ENCODE measurements at places on chromosomes 7 and 10.

- DNase-seq, result no peak
Observed at GRCh38 chr10:110634527-110635209, 9.5 kb upstream of the RBM20 start.

DNA sequence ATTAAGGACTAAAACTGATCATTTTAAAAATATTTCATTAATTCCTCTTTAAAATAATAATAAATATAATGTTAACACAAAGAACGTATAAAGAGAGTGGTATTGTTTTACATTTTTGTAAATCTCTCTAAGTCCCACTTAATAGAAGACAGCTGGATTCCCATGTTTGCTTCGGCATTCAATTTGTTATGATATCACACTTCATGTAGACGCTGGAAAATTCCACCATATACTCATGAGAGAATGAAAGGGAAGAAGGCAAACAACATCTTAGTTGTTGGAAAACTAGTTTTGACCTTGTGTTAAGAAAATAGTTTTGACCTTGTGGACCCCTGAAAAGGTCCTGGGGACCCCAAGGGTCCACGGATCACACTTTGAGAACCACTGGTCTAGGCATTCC, 85.3 kb upstream of the MGMT start:
- no peak for DNase-seq

DNA sequence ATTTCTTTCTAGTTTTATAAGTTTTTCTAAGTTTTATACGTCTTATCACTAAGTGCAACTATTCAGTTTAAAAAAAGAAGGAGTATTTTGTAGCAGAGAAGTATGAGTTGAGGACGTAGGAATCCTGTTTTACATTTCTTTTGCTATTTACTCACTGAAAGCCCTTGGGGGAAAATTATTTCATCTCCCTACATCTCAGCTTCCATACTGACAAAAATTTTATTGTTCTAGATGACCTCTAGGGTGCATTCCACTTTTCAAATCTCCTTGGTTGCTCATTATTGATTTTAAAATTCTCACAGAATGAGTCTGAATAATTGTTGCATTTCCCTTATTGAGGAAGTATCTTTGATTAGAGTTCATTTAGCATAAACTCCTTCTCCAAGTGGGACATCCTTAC, 14.9 kb upstream of the PDK4 start:
- DNase-seq, result no peak

GRCh38 chr10:31855033-31855432, 73.6 kb downstream of the ARHGAP12 start:
- no peak for DNase-seq

DNA sequence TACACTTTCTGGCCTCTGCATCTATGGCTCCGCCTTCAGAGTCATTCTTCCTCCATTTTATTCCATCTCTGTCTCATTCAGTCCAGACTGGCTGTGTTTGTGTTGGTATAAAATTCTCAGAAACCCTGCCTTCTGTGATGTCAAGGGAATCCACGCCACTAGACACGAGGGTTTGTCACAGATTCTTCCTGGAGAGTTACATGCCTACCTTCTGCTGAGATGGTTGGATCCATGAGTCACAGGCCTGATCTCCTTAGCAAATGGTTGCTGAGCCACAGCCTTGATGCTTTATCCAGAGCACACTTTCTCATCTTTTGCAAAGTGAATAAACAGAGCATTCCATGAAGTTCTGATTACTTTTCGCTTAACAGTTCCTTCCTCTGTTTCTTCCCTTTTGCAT, 35.9 kb upstream of the TSPAN33 start:
- no peak for DNase-seq

GRCh38 chr10:43411536-43411935, 2.5 kb upstream of the HNRNPF start:
- DNase-seq, result no peak

DNA sequence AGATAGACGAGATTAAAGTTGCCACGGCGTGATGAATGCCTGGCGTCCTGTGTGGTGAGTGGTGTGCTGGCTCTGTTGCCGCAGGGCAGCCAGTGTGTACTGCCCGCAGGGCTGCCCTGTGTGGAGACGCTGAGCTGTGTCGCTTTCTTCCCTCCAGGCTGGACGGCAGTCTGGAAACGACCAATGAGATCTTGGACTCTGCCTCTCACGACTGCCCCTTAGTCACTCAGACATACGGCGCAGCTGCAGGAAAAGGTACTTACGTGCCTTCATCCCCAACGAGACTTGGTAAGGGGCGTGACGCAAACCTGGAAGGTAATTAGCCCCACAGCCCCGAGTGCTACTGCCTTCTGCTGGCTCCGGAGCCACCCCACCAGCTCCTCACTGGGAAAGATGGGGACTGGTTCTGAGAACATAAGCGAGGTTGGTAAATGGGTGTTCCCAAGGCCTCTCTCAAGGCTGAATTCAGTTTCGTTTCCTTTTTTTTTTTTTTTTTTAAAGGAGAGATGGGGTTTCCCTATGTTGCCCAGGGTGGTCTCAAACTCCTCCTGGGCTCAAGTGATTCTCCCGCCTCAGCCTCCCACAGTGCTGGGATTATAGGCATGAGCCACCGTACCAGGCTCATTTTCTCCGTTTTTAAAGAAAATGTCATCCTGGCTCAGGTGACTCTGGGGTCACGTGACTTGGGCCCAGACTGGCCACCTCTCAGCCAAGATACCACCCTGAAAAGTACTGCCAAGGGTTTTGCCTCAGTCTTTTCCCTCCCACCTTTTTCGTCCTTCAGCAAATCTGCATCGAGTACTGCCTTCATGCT, 39.6 kb downstream of the WIPI2 start:
- no peak for DNase-seq

GRCh38 chr10:89207801-89208551, 859 bp upstream of the CH25H start:
- peak; percentile 50 for DNase-seq

DNA sequence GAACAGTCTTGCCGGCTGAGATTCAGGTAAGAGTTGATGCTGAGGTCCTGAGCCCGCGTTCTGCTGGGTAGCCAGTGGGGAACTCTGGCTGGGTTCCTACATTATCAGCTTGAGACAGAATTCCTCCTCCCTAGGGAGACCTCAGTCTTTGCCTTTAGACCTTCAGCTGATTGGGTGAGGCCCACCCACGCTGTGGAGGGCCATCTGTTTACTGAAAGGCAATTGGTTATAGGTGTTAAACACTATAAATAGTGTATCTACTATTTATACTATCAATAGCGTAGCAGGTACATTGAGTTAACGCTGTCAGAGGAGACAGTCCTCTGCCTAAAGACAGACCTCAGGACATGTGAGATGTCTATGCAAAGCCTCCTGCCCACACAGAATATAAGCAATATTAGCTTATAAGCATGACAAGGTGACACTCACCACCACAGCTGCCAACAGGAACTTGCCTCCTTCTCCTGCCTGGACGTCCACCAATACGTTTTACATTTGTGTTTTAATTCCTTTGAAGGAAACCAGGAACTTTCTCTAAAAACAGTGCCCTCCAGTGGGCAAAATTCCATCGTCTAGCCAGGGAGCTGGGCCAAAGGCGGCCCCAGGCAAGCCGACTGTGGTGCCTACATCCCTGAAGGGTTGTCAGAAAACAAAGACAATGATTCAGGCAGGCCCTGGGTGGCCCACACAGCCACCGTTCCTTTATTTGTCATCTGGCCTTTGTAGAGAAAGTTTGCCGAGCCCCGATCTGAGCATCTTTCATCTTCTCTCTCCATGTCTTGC, 58.8 kb downstream of the INSIG1 start:
- no peak for DNase-seq

GRCh38 chr10:107103174-107104025, 61.1 kb downstream of the SORCS1 start:
- no peak for DNase-seq

GRCh38 chr10:52551046-52551445, 221.5 kb downstream of the MBL2 start:
- DNase-seq, result no peak

DNA sequence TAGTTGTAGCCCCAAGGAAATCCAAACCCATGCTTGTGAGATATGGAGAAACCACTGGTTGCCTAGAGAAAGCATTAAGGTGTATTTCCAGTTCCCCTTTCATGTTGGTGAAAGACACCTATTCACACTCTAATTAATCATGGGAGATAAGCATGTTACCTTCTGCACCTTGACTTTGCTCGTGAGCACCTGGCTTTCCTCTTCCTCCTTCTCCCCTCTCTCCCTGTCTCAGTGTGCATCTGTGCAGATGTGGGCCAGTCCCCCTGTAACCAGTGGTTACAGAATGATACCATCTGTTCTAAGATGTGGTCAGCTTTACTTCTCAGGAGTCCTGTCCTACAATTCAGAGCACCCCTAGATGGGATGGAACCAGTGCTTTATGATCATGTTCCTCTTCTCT, 160.6 kb downstream of the LCOR start:
- no peak for DNase-seq

DNA sequence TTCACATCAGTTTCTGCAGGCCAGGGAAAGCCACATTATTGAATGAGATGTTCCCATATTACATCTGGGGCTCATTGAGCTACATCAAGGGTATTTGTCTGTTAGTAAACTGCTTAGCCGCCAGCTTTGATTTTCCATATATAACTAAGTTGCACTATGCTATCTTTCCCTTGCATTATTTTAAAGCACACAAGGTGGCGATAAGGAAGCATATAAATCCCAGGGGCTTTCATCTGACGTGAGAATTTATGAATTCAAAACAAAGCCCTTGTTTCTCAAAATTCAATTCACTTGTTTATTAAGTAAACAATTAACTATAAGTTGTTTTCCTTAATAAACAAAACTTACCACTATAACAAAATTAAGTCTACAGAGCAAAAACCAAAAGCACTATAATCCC, 334.1 kb upstream of the TPK1 start:
- no peak for DNase-seq

- no peak for DNase-seq
Observed at GRCh38 chr7:95929710-95930280, 157.4 kb downstream of the DYNC1I1 start.

DNA sequence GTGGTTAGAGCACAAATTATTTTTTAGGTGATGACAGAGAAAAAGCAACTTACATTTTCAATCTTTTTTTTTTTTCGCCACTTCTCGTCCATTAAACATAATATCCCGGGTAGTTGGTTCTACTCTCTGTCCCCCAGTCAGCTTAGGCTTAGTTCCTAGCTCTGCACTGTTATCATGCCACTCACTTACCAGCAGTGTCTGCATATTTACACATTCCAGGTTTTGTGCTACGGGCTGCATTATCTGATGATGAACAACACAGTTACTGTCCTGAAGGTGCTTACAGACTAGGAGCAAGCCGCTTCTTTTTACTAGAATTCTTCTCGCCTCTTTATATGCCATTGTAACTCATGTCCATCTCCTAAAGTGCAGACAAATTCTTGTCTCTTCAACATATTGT, 121.8 kb upstream of the NPVF start:
- no peak for DNase-seq

GRCh38 chr10:1932692-1933094, 195.4 kb upstream of the ADARB2 start:
- no peak for DNase-seq

GRCh38 chr7:110448918-110449317, 642.0 kb upstream of the LRRN3 start:
- no peak for DNase-seq

DNA sequence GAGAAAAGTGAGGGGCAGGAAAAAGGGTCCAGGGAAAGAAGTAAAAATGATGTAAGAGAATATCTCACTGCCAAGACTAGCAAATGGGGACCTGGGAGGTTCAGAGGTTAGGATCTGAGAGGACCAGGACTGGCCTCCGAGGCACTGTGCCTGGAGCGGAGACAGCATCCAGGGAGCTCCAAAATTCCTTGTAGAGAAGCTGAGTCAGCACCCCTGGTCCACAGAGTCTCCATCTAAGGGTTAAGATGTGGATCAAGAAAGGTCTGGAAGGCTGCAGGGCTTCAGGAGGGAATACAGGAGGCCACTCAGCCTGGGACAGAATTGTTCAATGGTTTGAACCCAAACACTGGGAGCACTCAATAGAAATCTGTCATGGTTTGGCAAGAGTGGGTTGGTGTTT, 30.6 kb downstream of the ZNF503 start:
- no peak for DNase-seq

GRCh38 chr10:78717200-78717599, 351.6 kb upstream of the ZMIZ1 start:
- peak; percentile 48 for DNase-seq

DNA sequence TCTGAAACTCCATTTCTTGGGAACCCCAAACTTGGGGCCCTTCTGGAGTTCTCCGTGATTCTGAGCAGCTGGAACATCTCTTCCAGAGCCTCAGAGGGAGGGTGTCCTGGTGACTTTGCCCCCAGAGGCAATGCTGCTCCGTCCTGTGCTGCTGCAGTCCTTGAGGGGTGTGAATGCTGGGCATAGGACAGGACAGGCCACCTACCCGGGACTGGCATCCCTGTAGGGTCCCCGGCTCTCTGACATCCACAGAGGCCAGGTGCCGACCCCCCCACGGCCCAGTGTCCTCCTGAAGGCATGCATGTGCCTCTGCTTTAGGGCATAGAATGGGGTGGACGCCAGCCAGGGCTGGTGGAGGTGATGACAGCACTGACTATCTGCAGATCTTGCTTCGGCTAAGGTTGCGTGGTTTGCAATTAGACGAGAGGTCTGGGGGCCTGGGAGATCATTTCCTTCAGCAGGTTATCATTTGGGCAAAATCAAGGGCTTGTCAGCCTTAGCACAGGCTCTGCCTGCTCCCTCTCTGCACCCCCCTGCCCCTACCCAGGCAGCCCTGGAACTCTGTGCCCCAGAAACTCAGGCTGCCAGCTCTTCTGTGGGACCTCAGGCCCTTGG, 136.9 kb upstream of the GPR26 start:
- no peak for DNase-seq

- no peak for DNase-seq
Observed at GRCh38 chr7:156460858-156461627, 179.5 kb upstream of the RNF32 start.

- DNase-seq, result no peak
Observed at GRCh38 chr7:107130487-107131220, 38.1 kb upstream of the HBP1 start.

- no peak for DNase-seq
Observed at GRCh38 chr7:140403878-140404564, at the start of gene RAB19. RAB19 (plus strand) TSS chr7:140404058; CDS start chr7:140407647, 3,589 bp downstream.

Measured in EL (cell line).